MCF 10A (cell line): ENCODE measurements at places on chromosomes 2 and 18. TPM values are rescaled to one million over a fixed set of nuclear protein-coding genes. Genes with fewer than 3 reads are reported as not detected.

CFAP221 gene
- total RNA-seq, result not detected in 2 replicates

TMEM214 gene
- total RNA-seq, result 118 and 138 TPM in 2 replicates

DNA sequence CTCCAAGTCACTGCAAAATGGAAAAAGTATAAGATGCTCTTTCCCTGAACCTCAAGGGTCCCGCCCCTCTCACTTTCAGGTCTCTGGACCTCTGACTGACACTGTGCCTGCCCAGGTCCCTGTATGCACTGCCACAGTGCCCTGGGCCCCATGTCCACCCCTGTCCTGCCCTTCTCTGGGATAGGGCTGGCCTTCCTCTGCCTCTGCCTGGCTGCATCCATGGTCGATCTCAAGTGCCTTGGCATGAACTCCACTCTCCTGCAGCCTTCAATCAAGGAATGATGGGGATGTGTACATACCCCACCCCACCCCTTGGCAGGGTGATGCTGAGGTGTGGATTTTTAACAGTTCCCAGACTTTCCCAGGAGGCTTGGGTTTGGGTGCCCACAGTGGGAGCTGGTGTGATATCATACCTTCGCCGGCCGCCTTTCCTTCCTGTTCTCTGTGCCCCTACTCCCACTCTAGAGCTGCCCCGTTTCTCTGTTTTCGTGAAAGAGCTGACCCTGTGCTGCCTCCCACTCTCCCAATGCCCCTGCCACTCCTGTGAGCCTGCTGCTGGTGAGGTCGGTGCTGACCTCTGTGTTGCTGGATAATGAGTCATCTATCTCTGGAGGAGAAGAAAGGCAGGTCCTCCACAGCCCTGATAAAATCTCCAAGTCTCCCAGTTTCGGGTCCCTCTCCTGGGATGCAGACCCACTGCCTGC is 18.9 kb downstream of the PTPN18 start:
- no peak for DNase-seq

DNA sequence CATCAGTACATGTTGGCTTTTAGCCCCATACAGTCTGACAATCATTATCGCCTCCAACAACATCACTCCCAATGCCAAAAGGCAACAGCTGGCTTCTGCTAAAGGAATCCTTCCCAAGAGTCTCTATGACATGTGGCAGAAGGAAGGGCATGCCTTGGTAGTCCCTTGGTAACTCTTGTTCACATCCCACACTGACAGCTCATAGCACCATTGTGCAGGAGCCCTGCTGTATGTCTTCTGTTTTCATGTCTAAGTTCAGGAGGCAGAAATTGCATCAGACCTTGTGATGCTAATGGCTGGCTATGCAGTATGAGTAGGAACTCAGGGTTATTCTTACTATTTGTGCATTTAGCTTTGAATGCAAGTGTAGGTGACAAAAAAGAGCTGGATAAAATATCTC is 392.1 kb downstream of the PTH2R start:
- DNase-seq, result no peak

GRCh38 chr2:216363221-216363620 is 9.1 kb downstream of the MARCHF4 start:
- no peak for DNase-seq

- no peak for DNase-seq
Observed at GRCh38 chr2:2846332-2847208, 515.5 kb upstream of the MYT1L start.

- no peak for DNase-seq
Observed at GRCh38 chr2:67066782-67067181, 330.4 kb upstream of the ETAA1 start.

DNA sequence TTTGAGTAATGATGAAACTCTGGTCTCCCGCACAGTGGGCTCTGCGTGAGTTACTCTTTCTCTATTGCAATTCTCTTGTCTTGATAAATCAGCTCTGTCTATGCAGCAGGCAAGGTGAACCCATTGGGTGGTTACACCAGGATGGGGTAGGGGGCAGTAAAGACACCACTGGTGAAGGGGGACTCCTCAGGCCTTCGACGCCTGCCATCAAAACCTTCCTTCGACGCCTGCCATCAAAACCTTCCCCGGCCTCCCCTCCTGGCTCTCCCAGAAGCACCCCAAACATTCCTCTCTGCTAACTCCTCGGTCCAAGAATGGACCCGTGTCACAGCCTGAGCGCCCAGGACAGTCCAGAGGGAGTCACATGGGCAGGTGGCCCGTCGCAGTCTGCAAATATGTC is 4.8 kb upstream of the STARD7 start:
- no peak for DNase-seq

DNA sequence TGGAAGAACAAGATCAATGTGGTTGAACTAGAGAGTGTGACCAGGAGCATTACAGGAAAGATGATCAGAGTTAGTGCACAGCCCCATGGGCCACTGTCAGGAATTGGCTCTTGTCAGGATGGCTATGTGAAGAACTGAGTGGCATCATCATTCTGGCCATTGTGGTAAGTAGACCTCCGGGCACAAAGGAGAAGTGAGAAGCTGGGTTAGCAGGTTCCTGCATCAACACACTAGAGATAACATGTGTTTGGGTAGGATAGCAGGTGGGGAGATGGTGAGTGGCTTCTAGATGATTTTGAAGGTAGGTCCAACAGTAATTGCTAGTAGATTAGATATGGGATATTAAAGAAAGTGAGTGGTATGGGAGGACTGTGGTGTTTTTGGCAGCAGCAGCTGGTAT is 408.2 kb downstream of the TSN start:
- no peak for DNase-seq

- DNase-seq, result no peak
Observed at GRCh38 chr2:204046145-204046544, 109.6 kb downstream of the ICOS start.

GRCh38 chr2:980176-980575 is 29.5 kb downstream of the SNTG2 start:
- DNase-seq, result no peak
